ENCODE measurements at places on chromosomes 5 and 9.

DNA sequence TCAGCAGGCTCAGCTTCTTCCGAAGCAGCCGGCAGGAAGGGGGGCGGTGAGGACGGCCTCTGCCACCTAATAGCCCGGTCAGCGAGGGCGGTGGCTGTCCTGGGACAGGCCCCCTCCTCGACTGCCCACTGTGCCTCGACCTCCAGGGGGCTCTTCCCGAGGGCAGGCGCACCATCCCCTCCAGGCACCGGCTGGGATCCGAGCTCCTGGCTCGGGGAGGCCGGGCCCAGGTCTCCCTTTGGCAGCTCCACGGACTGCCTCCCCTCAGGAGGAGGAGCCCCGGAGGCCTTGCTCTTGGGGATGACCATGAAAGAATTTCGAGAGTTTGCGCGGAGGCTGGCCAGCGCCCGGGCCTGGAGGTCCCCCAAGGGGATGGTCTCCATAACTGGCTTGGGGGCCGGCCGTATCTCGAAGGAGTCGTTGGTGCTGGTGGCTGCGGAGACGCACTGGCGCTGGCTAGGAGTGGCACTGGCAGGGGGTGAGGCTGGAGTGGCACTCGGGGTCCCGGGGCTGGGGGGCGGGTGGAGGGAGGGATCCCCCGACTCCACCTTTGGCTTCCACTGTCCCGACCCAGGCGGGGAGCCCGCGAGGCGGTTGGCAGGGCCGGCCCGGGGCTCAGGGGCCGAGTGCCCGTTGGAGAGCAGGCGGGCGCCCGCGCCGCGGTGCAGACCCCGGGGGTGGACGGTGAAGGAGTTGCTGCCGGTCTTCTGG is 975 bp downstream of the TPRN start:
- no peak for DNase-seq

GRCh38 chr9:117821954-117822353 is 117.8 kb downstream of the TLR4 start:
- DNase-seq = no peak

DNA sequence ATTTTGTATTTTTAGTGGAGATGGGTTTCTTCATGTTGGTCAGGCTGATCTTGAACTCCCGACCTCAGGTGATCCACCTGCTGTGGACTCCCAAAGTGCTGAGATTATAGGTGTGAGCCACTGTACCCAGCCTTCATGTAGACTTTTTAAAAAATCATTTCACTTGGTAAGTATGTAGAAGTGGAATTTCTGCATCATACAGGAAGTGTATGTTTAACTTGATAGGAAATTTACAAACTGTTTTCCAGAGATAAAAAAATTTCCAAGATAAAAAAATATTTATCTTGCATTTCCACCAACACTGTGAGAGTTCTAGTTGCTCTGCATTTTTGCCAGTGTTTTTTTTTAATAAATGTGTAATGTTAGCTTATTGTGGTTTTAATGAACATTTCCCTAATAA is 155.8 kb downstream of the ZNF608 start:
- DNase-seq = no peak

DNA sequence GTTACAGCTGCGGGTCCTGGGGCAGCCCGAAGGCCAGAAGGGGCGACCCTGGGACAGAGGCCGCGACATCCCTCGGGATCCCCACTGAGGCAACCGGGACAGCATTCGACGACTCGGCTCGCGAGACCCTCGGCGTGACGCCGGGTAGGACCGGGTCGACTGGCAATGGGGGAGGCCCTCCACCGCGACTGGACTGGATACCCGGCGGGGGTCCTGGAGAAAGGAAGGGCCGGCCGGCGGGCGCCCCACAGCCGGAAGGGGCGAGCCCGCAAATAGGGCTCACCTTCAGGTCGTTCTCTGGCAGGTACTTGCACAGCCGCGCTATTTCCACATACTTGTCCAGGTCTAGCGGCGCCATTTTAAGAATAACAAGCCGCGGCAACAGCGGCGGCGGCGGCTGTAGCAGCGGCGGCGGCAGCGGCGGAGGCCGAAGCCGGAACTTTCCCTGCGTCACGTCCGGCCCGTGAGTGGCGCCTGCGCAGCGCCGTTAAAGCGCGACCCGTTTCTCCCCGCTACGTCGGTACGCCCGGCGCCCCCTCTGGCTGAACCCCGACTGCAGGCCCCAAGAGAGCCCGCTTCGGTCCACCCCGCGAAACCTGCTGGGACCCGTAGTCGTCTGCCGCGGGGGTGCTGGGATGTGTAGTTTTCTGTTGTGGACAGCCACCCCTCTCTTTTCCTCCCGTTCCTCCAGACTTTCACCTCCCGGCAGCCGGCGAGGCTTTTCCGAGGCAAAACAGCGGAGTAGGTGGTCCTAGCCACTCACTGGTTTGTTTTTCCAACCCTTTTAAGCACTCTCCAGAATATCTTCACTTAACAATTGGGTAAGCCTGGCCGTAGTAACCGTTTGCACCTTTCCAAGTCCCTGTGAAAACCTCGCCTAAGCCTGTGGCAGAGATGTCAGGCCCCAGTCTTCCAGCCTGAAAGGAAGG is at the start of gene PPP6C:
PPP6C (minus strand) TSS at position 443 of the 929 bp plus-strand sequence; CDS start at position 358, 85 bp downstream.
- DNase-seq = peak; percentile 94

GRCh38 chr5:16461026-16461425 is 4.6 kb downstream of the ZNF622 start:
- DNase-seq = no peak

DNA sequence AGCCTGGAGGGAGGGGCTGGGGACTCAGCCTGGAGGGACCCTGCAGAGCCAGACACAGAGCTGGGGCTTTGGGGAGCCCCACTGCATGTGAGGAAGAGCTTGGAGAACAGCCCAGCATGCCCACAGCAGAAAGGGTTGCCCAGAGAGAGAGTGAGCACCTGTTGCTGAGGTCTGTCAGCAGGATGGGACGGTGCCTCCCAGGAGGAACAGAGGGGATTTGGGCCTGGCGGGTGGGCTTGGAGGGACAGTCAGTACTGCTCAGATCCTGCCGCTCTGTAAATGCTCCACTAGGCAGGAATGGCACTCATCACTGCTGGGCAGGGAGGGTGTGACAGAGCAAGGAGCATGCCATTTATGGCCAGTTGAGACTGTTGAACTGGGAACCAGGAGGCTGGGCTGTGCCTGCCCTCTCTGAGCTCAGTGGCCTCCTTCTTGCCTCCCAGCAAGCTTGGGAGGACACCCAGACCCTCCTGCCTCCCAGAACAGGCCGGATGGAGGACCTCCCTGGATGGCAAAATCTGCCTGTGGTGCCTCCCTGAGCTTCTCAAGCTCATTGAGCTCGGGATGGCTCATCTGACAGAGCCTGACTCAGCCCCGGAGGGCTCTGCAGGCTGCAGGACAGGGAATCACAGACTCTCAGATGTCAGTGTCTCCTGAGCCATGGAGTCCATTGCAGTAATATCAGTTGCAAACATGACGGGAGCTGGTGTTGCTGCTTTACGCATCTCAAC is 786 bp upstream of the HRCT1 start:
- DNase-seq = no peak

DNA sequence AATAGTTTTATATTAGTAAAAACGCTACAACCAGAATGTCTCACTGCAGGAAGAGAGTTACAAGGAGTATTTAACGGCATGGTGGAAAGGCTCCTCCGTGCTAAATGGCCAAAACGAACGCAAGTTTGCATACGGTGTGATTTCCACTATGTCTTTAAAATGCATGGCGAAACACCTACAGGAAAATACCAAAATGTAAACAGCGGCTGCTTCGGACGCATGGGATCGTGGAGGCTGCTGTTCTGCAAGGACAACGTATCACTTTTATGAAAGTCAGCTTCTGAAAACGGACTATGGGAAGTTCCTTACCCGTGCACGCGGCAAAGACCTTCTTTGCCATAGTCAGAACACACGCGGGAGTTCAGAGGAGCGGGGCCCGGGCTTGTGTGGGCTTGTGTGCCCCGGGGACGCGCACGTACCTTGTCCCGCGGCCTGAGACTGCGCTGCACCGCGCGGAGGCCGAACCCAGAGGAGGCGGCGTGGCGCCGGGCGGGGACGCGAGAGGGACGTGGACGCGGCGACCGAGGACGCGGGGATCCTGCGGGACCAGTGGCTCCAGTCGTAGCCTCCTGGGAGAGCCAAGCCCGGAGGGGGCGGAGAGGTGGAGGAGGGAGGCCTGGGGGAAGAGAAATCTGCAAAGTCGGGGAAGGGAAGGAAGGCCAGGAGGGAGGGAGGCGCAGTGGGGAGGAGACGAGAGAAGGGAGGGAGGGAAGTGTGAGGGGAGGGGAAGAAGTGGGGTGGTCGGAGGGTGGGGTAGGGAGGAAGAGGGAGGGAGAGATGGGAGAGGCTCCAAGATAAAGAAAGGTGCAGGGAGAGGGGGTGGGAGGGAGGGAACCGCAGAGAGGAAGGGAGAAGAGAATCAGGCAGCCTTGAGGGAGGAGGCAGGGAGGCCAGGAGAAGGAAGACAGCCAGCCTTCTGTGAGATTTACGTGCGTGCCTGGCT is at the start of gene CMBL:
CMBL (minus strand) TSS at position 697 of the 943 bp plus-strand sequence. CDS start 17,140 bp downstream, outside the sequence.
- DNase-seq = peak; percentile 51

DNA sequence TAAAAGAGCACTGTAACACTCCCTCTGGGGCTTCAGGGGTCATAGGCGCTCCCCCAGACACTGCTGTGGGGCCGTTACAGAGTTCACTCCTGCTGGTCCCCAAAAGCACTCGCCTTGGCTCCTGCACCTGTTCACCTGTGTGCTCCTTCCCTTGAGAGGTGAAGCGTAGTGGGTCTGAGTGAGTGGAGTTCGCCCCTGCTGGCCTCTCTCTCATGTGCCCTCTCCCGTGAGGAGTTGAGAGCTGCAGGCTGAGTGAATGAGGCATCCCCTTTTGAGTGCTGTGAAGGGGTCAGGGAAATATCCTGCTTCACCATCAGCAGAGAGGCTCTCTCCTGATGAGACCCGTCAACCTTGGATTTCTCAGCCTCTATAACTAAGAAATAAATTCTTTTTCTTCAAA is 134.6 kb upstream of the TUT7 start:
- DNase-seq = no peak

DNA sequence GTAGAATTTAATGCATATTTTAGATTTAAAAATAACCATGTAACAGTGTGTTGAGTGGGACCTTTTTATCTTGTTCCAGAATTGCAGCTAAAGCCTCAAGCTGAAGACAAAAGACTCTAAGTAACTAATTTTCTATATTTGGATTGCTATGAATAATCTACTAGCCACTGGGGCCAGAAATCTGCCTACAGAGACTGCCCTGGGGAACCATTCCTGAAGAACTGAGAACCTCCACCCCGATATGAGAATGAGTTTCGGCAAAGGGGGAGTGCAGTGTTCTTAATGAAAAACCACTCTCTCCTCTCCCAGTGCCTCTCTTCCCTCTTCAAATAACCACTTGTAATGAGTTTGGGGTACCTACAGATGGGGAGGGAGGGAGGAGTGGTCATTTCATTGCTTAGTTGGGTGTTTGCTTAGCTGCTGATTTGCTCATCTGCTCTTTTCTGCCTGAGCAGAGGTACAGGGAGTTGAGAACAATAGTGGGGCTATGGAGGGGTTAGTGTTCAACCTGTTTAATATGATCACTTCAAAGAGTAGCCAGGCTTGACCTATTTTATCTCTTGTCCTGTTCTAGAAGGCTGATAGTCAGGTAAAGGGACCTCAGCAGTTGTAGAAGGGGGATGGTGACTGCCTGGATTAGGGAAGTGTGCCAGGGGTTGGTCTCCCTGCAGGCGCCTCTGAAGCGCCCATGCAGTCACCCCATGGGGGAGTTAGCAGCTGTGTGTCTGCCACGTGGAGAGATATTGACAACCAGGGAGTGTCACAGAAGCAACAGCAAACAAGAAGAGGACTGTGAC is 47.7 kb downstream of the ATG10 start:
- DNase-seq = no peak

GRCh38 chr9:73775757-73776156 is 624.1 kb downstream of the ANXA1 start:
- no peak for DNase-seq

DNA sequence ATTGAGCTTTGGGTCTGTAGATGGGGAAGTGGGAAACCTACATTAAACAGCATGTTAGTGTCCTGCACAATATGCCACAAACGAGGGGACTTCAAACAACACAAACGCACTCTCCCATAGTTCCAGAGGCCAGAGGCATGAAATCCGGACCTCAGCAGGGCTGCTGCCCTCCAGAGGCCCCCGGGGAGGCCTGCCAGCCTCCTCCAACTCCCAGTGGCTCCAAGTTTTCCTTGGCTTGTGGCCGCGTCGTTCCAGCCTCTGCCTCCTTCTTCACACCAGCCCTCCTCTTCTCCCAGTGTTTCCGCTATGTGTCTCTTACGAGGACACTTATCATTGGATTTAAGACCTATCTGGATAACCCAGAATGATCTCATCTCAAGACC is 13.3 kb upstream of the COL5A1 start:
- DNase-seq = no peak

GRCh38 chr5:16546732-16547131 is 70.1 kb downstream of the RETREG1 start:
- no peak for DNase-seq

- no peak for DNase-seq
These were observed 14.0 kb upstream of the PWWP2A start for GRCh38 chr5:160133071-160133917.

Measured in Calu3 (cell line).